ENCODE measurements at places on chromosomes 2 and 18.

DNA sequence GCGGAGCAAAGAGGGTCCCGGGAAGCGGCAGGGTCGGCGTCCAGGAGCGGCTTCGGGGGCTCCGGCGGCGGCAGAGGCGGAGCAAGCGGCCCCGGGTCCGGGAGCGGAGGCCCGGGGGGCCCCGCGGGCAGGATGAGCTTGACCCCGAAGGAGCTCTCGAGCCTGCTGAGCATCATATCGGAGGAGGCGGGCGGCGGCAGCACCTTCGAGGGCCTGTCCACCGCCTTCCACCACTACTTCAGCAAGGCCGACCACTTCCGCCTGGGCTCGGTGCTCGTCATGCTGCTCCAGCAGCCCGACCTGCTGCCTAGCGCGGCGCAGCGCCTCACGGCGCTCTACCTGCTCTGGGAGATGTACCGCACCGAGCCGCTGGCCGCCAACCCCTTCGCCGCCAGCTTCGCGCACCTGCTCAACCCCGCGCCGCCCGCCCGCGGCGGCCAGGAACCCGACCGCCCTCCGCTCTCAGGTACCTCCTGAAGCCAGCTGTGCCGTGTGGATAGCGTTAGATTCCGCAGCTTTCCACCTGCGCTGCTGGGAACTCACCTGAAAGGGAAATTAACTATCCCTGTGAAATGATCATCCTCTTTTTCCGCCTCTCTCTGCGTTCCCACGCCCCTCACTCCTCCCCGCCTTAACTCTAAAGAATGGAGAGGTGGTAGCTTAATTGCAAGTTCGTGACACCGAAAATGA is 472 bp downstream of the CNOT11 start:
- DNase-seq: peak; percentile 73

DNA sequence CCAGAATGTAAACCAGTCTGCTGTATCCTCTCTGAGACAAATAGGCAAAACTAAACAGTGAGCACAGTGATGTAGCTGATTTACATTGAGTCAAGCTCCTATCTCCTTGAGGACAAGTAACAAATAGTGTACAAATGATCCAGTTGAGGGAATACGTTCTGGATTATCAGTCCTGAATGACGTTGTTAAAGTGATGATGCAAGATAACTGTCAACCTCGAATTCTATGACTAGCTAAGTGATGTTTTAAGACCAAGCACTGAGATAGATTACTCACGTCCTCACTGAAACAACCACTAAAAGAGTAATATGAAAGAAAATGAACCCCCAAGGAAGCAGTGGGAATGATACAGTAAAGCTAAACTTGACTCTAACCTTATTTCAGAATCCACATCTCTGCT is 46.8 kb downstream of the SMC6 start:
- no peak for DNase-seq

- DNase-seq: peak; percentile 53
Measured at GRCh38 chr2:174158003-174158402, 90.3 kb downstream of the OLA1 start.

DNA sequence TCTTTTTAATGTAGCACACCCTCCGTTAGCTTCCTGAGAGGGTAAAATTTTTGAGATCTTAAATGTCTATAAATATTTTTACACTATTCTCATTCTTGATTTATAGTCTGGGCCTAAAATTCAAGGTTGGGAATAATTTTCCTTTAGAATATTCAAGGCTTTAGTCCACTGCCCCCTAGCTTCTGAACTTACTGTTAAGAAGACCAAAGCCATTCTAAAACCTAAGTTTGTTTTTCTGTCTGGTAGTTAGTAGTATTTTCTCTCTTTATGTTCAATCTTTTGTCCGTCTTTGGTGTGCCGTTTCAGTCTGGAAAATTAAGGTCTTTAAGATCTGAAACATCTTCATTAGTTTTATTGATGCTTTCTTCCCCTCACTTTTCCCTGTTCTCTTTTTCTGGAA is 14.5 kb downstream of the OSBPL6 start:
- peak; percentile 19 for DNase-seq

GRCh38 chr18:40670668-40671375 is 1284.2 kb upstream of the PIK3C3 start:
- DNase-seq: no peak

DNA sequence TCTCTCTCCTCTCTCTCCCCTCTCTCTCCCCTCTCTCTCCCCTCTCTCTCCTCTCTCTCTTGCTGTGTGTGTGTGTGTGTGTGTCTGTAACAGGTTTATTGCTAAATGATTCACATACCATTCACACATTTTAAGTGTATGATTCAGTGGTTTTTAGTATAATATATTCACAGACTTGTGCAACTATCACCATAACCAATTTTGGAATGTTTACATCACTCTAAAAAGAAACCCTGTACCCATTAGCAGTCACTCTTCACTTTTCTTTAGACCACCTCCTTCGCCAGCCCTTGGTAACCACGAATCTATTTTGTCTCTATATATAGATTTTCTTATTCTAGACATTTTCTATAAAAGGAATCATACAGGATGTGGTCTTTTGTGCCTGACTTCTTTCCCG is 11.4 kb downstream of the THNSL2 start:
- DNase-seq: peak; percentile 18

DNA sequence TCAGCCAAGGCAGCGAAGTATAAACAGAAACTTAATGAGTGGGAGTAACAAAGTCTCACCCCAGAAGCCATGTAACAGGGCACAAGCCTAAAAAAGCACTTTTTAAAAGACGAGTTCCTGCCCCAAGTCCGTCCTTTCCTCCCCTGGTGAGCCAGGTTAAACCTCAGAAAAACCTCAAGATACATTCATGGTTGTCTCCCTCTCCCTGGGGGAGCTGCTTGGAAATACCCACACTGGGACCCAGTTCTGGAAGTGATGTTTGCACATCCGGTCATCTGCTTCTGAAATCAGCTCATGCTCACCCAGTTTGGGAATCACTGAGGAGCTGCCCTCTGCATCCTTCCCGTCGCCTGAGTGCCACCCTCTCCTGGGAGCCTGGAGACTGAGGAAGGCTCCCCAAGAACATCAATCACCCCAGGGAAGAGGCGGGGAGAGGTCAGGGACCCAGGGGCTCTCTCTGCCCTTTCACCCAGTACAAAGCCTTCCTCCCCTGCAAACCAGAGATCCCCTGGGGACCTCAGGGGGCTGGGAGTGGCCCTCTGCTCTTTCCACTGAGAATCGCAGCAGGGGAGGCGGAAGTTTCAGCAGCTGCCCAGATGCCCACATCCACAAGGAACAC is 150.6 kb upstream of the AGAP1 start:
- DNase-seq: peak; percentile 9

DNA sequence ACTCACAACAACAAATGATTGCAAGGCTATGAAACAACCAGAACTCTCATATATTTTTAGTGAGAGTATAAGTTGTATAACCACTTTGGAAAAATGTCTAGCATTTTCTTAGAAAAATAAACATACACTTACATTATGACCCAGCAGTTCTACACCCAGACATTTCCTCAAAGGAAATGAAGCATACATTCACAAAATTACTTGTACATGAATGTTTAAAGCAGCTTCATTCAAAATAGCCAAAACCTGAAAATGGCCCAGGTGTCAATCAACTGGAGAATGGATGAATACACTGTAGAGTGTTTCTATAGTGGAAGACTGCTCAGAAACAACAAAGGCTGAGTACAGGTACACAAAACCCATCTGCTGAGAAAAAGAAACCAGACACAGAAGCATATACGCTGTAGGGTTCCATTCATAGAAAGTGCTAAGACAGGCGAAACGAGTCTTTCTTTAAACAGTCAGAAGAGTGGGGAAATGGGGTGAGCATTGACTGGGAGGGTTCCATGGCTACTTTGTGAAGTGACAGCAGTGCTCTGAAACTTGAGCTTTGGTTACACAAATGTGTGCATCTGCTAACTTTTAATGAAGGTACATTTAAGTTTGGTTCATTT is 799.0 kb downstream of the DCDC2C start:
- DNase-seq: no peak

GRCh38 chr18:32922951-32923430 is 150.2 kb upstream of the KLHL14 start:
- no peak for DNase-seq

DNA sequence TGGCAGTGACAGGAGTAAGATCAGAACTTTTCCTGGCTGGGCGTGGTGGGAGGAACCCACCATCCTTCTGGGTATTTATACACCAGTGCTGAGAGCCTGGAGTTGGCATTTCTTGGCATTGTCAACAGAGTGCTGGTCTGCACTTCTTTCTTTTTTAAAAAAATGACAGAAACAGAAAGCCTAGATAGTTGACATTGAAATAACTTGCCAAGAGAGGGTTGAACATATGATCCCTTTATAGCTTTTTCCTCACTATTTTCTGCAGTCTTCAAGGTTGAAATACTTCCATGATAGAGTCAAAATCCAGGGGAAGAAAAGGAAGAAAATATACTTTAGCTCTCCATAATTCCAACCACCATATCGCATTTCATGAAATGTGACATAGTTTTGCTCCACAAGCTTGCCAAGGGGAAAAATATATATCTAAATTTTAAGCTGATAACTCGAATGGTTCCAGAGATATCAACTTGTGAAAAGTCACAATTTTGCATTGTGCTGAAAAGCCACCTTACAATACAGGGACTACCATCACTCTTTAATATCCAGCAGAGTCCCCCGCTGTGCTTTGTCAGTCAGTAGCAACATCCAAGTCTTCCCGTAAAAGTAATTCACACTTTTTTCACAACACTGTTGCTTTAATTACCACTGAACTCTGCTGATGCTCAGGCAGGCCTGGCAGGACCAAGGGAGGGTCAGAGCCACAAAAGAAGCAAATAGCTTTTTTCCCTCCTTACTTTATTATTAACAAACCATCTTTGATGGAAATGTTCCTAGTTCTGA is 764.9 kb upstream of the FANCL start:
- no peak for DNase-seq

- no peak for DNase-seq
Measured at GRCh38 chr18:45227001-45227742, 388.1 kb upstream of the SLC14A2 start.

DNA sequence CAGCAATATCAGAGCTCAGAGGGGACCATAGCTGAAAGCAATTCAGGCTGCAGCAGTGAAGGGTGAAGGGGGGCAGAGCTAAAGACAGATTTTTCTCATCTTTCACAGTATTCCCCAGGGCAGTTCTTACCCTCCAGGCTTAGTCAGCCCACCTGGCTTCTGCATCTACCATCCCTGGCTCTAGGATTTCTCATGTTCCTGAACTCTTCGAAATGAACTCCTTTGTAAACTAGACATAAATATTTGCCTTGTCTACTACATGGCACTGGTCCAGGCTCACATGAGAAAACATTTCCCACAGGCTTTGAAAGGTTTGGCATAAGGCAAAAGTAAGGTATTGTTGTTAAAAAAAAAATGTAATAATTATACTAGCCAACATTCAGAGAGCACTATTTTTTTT is 23.6 kb upstream of the NEB start:
- DNase-seq: no peak

DNA sequence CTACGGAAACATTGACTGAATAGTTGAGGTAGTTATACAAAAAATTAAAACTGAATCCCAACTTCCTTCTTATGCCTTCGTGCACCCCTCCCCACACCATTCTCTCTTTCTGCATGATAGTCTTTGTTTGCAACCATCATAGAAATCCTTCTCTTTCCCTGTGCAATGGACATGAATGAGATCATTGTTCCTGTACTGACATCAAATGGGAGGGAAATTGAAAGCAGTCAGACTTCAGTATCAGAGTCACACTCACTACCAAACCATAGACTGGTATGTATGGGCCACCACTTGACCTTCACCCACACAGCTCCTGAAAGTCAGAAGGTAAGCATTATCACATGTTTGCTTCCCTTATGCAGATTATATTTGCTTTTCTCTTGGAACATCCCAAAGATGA is 782.8 kb downstream of the BCL11A start:
- no peak for DNase-seq

DNA sequence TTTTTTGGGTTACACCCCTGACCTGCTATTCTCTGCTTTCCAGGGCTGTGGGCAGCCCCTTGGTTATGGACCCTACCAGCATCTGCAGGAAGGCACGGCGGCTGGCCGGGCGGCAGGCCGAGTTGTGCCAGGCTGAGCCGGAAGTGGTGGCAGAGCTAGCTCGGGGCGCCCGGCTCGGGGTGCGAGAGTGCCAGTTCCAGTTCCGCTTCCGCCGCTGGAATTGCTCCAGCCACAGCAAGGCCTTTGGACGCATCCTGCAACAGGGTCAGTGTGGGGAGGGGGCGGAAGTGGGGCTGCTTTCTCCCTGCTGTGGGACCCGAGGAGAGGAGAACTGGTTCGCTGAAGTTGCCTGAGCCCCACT is 9.7 kb upstream of the WNT10A start:
- DNase-seq: no peak

Data from fibroblast of villous mesenchyme (primary cell).